ENCODE measurements at places on chromosomes 3 and 15.
A peak's percentile ranks its signal among the peaks of the same experiment; 100 is the strongest.

DNA sequence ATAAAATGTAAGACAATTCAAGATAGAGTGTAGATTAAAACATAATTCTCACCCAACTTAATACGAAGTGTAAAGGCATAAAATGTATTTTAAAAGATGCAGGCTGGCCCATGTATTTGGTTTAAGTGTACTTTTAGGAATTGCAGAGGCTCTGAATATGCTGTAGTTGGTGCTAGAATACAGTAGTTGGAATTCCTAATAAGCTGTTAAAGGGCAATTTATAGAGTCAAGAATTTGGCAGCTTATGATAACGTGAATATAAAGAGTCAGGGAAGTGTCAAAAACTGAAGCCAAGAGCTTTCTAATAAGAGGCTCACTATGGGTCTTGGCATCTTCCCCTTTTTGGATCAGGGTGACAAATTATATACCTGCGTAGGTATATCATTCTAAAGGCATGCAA lies 36.5 kb downstream of the ADAMTS9 start:
- DNase-seq: no peak

GRCh38 chr3:123679712-123680386 lies 95.0 kb upstream of the HACD2 start:
- DNase-seq: no peak

GRCh38 chr15:47959617-47960413 lies 161.0 kb upstream of the SLC24A5 start:
- DNase-seq: no peak

- DNase-seq: no peak
Measured at GRCh38 chr3:190773948-190774347, 88.5 kb downstream of the GMNC start.

DNA sequence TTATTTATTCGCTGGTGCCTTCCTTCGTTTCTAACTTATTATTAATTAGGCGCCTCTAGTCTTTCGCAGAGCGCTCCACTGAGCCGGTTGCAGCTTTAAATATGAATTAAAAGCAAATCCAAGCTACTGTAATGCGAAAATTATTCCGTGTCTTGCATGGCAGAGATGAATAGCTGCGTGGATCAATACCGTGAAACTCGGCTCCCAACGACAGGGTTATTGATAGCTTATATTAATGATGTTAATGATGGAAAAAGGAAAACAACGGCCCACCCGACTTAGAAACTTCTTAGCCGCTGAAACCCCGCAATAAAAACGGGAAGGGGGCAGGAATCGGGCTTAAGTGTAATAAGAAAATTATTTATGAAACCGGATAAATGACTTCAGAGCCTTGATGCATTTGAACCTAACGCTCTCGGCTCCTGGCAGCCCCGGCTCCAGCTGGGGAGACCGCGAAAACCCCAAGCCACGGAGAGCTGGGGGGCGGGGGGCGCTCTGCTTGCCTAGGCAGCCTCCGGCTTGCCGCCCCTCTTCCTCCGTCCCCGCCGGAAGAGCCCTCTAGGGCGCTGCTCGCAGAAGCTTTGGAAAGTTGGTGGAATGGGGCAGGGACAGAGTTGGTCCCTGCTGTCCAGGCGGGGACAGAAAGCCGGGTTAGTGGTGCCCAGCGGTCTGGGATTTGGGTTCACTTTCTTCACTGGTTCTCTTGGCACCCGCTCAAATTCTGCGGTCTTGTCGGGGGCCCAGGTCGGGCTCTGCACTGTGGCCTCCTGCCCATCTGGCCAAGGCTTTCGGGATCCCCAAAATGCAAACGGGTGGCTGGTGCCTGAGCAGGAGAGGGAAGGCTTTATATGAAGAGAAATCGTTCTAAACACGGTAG lies 7.7 kb upstream of the ONECUT1 start:
- DNase-seq: no peak

GRCh38 chr3:98979296-98979695 lies 77.8 kb upstream of the DCBLD2 start:
- DNase-seq: no peak

DNA sequence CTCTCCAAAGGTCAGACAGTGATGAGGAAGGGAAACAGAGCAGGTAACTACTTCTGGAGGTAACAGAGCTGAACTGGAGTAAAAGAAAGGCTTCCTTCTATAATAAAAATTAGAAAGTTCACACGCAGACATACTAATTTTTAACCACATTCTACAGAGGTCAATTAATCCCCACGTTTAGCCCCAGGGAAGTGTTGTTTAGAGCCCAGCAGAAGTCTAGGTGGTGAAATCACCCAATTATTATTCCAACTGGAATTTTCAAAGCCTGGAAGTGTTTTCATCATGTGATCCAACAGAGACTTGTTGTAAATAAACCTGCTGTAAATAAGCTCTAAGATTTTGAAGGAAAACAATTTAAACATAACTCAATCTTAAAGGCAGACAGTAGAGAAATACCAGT lies 6.8 kb downstream of the ALDH1A2 start:
- DNase-seq: no peak

GRCh38 chr3:108287146-108287545 lies 9.2 kb upstream of the HHLA2 start:
- DNase-seq: no peak

DNA sequence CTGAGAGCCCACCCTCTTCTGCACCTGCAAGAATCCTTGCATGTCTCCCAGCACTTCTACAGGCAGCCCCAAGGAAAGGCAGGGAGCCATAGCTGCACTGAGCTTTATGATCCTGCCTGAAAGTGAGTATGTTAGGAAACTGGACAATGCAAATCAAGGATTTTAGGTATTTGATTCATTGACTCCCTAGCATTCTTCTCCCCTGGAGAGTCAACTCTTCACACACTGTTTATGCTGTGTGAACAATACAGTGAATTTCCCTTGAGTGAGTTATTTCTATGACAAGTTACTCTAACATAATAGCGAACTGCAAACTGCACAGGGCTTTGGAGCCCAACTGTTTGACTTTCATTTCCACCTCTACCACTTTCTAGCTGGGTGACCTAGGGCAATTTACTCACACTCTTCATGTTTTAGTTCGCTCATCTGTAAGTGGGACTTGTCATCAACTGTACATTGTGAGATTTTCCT lies 96.0 kb upstream of the PHLDB2 start:
- no peak for DNase-seq

DNA sequence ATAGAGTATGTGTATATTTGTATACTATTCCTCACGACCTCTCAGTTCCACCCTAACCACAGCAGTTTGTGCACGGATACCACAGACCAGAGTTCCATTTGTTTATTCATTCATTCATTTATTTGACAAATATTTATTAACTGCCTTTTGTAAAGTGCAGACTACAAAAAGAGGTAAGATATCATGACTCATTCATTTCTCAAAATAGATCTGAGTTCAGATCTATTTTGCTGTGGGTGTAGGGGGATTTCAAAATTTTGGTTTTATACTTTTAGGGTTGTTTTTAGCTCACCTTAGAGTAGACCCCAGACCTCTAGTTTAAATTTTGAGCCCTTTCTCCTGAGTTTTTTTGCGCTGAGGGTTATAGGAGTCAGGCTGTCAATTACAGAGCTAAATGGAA lies 76.1 kb upstream of the LRRFIP2 start:
- DNase-seq: no peak

- DNase-seq: no peak
Measured at GRCh38 chr3:109853077-109853731, 515.9 kb upstream of the DPPA4 start.

GRCh38 chr15:90931828-90932659 lies at the start of gene HDDC3:
HDDC3 (minus strand) TSS chr15:90932549; CDS start chr15:90932540, 9 bp downstream.
- peak; percentile 97 for DNase-seq

GRCh38 chr15:41507820-41508290 lies 5.8 kb downstream of the LTK start:
- DNase-seq: no peak

GRCh38 chr3:184662187-184662586 lies 49.7 kb downstream of the MAGEF1 start:
- DNase-seq: no peak

- DNase-seq: no peak
Measured at GRCh38 chr15:100959066-100960050, 40.2 kb downstream of the LRRK1 start.

DNA sequence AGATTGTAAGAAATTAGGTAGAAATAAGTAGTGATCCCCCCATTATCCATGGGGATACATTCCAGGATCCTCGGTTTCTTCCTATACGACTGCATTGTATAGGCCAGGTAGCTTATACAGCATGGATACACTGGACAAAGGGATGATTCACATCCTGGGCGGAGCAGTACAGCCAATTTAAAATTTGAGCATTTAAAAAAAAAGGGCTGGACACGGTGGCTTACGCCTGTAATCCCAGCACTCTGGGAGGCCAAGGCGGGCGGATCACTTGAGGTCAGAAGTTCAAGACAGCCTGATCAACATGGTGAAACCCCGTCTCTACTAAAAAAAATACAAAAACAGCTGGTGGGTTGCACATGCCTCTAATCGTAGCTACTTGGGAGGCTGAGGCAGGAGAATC lies 976 bp upstream of the ARGFX start:
- no peak for DNase-seq

DNA sequence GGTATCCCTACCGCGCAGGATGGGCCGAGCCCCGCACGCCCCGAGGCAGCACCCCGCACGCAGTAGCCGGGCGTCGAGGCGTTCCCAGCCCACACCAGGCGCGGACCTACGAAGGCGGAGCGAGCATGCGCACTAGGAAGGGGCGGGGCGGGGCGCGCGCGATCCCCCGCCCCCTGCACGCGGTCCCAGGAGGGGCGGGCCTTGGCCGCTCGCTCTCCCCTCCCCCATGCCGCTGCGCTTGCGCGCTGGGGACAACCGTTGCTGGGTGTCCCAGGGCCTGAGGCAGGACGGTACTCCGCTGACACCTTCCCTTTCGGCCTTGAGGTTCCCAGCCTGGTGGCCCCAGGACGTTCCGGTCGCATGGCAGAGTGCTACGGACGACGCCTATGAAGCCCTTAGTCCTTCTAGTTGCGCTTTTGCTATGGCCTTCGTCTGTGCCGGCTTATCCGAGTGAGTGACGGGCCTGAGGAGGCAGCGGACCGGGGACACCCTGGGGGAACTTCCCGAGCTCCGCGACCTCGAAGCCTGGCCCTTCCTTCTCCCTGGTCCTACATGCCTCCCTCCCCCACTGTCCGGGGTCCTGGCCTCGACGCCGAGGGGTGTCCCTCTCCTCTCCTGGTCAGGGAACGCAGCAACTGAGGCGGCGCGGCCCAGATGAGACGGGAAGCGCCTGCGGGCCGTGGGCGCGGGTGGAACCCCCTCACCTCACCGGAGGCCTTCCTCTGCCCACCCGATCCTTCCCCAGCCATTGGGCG lies at the start of gene SPESP1:
Gene SPESP1 (plus strand): TSS at position 258 of the 755 bp plus-strand sequence. CDS start 129 bp downstream, at position 387.
- DNase-seq: no peak

DNA sequence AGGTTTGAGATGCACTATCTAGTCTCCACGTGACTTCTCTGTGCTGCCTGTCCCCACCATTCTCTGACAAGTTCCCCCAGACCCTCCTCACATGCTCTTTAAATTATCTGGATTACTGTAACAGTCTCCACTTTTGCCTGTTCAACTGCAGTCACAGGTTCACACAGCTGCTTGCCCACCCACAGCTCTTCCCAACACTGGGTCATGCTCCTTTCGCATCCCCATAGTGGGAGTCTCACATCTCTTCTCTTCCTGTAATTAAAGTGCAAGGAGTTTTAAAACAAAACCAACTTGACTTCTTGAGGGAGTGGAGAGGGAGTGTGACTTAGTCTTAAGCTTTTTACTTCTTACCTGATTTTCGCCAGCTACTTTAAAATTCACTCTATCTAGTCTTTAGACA lies 178.8 kb downstream of the PLCL2 start:
- DNase-seq: no peak

DNA sequence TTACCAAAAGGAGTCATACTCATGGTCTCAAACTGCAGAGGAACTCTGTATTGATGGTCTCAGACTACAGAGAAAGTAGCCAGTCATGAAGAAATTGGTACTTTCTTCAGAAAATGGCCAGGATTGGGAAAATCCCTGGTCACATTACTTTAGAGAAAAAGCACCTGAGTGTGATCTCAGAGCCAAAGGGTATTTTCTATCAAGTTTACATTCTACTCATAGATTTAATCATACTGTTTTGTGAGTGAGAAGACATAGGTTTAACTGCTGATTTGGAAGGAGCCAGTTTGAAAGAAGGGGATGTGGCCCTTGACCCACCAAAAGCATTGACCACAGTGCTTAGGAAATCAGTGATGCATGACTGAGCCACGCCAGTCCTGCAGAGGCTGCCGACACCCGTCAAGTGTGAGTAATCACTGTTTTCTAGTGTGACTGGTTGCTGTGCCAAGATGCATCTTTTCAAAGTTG lies 203.6 kb downstream of the AKAP13 start:
- DNase-seq: peak; percentile 48

DNA sequence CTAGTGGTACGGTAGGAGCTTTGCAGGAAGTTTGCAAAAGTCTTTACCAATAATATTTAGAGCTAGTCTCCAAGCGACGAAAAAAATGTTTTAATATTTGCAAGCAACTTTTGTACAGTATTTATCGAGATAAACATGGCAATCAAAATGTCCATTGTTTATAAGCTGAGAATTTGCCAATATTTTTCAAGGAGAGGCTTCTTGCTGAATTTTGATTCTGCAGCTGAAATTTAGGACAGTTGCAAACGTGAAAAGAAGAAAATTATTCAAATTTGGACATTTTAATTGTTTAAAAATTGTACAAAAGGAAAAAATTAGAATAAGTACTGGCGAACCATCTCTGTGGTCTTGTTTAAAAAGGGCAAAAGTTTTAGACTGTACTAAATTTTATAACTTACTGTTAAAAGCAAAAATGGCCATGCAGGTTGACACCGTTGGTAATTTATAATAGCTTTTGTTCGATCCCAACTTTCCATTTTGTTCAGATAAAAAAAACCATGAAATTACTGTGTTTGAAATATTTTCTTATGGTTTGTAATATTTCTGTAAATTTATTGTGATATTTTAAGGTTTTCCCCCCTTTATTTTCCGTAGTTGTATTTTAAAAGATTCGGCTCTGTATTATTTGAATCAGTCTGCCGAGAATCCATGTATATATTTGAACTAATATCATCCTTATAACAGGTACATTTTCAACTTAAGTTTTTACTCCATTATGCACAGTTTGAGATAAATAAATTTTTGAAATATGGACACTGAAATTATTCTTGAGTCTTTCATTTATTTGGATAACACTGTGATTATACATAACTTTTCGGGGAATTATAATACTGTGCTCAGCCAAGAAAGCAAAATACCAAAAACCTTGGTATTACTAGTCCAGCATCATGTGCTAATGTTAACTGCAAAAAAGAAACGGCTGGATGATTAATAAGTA lies 2.2 kb downstream of the SOX2 start:
- DNase-seq: no peak

DNA sequence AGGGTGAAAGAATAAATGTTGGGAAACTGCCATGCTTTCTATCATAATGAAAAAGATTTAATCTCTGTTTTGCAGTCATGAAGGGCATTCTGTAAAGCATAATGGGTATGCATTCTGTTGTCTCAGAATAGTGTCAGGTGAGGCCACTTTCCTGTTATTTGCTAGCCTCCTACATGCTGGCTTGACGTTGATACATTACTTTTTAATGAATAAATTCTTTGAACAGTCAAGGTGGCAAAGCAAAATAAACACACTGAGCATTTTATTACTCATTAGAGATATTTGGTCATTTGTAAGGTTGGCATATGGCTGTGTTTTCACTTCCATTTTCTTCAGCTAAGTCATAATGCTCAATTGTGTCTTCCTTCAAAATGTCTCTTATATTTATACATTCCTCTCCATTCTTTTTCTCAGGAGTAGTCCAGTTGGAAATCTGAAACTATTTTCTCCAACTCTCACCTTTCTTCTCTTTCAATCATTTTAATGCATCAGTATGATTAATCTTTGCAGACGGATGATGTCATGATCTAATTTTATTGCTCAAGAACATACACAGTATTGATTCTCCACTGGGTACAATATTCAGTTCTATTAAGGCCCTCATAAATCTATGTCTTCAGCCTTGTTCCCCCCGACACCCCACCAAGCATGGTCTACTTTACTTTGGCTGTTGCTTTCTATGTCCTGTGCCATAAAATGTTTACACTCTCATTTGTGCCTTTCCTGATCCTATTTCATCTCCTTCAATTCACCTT lies 290.7 kb downstream of the GBE1 start:
- no peak for DNase-seq

All from NAMALWA (cell line).